ENCODE measurements at places on chromosomes 4 and X. TPM values are rescaled to one million over a fixed set of nuclear protein-coding genes. Genes with fewer than 3 reads are reported as not detected.

The ARHGAP6 gene
- total RNA-seq = 8.7 TPM

The BMPR1B gene
- 0.14 TPM for total RNA-seq

The CENPVL3 gene
- not detected for total RNA-seq

The CSAG2 gene
- total RNA-seq = not detected

The FRYL gene
- 39.5 TPM for total RNA-seq

The HPRT1 gene
- total RNA-seq = 14.8 TPM

The CDX4 gene
- total RNA-seq = not detected

The PRPS2 gene
- 24.5 TPM for total RNA-seq

The FDCSP gene
- total RNA-seq = not detected

The PSAPL1 gene
- not detected for total RNA-seq

The RASSF6 gene
- total RNA-seq = under 0.01 TPM

The CFAP299 gene
- total RNA-seq = 2.3 TPM

The CFP gene
- 0.14 TPM for total RNA-seq

The SPON2 gene
- total RNA-seq = 388 TPM

The ARHGAP10 gene
- 30.8 TPM for total RNA-seq

The TLR1 gene
- 0.92 TPM for total RNA-seq

The HSD17B11 gene
- total RNA-seq = 40.0 TPM

The P2RY10 gene
- not detected for total RNA-seq

The GPR82 gene
- total RNA-seq = not detected

The PNMA6F gene
- not detected for total RNA-seq

The ARMCX2 gene
- 76.7 TPM for total RNA-seq

The MTHFD2L gene
- 15.0 TPM for total RNA-seq

The PIR gene
- total RNA-seq = 32.0 TPM

The SPIN2A gene
- 0.57 TPM for total RNA-seq

The TKTL2 gene
- total RNA-seq = not detected

The AFP gene
- 0.55 TPM for total RNA-seq

The TIGD4 gene
- 0.14 TPM for total RNA-seq

The RTL3 gene
- not detected for total RNA-seq

The RHOH gene
- total RNA-seq = 0.09 TPM

The F9 gene
- total RNA-seq = not detected
